ENCODE measurements at places on chromosomes 16 and 17.

DNA sequence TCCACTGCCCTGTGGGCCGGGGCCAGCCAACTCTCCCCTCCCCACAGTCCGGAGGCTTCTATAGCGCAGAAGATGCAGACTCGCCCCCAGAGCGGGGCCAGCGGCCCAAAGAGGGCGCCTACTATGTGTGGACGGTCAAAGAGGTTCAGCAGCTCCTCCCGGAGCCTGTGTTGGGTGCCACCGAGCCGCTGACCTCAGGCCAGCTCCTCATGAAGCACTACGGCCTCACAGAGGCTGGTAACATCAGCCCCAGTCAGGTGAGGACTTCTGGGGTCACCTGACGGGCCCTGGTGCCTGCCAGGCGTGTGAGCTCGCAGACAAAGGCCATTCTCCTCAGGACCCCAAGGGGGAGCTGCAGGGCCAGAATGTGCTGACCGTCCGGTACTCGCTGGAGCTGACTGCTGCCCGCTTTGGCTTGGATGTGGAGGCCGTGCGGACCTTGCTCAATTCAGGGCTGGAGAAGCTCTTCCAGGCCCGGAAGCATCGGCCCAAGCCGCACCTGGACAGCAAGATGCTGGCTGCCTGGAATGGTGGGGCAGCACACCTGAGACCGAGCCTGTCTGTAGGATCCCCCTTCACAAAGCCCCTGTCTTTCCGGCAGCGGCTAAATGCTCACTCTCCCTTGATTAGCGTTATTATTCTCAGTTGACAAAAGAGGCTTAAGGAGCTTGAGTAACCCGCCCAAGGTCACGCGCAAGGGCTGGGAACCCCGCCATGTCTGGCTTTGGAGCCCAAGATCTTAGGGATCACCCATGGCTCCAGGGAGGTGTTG is 3.9 kb downstream of the SPATA20 start:
- no peak for DNase-seq

GRCh38 chr17:64343071-64343774 is 47.4 kb downstream of the PECAM1 start:
- no peak for DNase-seq

GRCh38 chr17:76865174-76865573 is 3.0 kb upstream of the MGAT5B start:
- no peak for DNase-seq

DNA sequence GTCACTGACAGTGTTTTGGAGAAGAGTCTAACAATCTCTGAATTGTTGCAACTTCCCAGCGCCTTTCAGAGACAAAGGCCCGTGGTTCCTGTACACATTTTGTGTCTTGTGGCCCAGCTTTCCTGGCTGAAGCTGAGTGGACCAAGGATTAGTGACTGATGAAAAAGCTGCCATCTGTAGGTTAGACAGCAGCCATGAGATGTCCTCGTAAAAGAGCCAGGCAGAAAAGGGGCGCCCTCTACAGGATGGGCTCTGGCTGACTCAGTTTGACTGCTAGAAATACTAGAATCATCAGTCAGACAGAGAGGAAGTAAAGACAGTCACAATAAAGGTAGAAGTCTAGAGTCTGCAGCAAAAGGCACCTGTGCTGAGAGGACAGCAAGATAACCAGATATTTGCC is 26.5 kb upstream of the NF1 start:
- peak; percentile 30 for DNase-seq

- no peak for DNase-seq
Observed at GRCh38 chr16:15571557-15571956, 71.4 kb downstream of the MARF1 start.

DNA sequence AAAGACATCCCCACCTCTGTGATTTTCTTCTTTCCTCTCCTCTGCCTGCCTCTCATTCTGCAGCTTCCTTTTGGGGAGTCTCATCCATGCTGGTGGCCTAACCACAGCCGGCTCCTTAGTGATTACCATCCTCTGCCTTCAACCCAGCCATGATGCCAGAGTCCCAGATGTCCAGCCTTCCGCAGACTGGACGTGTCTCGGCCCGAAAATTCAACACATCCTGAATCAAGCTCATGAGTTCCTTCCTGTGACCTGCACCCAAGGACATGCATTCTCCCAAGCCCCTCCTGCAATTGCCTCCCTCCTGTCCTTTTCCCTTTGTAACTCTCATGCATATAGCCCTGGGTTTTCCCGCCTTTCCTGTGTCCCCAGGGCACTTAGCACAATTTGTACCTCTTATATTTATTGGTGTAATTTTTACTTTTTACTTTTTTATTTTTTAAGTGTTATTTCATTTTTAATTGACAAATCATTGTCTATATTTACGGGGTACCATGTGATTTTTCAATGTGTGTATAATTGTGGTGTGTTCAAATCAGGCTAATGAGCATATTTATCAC is 1.2 kb upstream of the SLC13A5 start:
- DNase-seq = no peak

DNA sequence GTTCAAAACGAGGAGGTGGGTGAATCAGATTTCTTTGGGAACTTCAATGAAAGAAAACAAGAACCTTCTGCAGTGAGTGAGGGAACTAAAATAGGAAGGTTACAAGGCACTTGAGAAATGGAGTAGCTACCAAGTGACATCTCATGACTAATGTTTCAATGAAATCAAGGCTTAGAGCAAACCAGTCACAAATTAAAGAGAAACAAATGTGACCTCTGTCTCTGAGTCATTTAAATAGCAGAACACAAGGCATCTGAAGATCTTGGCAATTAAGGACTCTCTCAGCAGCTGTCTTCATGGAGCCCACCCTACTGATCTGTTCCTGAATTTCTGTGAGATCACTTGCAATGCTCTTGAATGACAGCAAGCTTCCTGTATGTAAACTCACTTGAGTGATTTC is 109.5 kb downstream of the CDH11 start:
- no peak for DNase-seq

GRCh38 chr16:19644877-19645276 is 73.2 kb downstream of the KNOP1 start:
- DNase-seq = no peak

DNA sequence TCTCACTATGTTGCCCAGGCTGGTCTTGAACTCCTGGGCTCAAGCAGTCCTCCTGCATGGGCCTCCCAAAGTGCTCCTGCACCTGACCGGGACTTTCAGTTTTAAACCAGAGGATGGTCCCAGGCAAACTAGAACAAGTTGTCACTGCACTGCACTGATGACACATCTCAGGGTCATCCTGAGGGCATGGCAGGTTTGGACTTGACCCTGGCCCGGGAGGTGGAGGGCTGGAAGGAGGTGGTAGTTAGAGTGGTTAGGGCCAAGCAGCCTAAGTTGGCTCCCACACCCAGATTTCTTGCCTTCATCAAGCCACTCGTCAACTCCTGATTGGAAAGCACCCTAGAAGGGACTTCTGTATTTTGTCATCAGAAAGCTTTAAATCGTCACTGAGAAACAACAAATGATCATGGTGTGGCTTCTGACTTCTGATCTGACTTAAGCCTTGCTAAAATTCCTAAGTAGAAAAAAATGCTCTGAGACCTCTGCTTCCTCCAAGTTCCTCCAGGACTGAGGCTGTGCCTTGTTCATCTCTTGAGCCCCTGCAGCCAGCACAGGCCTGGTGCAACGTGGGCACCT is 43.5 kb downstream of the EMP2 start:
- DNase-seq = no peak

DNA sequence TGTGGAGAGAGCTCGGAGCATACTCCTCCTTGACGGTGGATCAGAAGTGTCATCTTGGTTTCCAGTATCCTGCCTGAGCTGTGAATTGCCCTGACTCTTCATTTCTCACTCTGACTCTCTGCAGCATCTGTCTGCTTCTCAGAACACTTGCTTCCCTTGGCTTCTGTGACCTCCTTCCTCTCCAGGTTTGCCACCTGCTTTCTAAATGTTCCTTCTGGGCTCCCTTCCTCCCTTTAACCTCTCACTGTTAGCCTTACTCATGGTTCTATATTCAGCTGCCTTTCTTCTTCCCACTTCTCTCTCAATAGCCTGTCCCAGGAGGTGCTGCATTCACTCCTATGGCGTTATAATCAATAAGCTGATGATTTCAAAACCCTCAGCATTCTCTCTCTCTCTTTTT is 11.2 kb upstream of the PRKAR1A start:
- DNase-seq = no peak

DNA sequence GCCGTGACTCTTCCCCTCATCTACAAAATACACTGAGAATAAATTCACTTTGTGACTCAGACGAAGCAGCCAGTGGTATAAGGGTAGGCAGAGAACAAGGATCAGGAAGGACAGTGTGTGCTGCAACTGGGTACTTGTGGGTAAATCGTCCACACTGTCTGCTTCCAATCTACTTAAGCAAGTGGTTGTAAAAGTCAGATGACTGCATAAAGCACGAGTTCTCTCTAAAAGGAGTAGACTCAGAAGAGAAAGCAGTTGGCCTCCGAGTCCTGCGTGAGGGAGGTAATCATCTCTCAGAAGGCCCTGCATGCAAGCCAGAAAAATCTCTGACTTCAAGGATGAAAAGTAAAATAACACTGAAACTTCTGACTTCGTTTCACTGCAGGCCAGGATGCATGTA is 43.1 kb downstream of the ANKFY1 start:
- no peak for DNase-seq

DNA sequence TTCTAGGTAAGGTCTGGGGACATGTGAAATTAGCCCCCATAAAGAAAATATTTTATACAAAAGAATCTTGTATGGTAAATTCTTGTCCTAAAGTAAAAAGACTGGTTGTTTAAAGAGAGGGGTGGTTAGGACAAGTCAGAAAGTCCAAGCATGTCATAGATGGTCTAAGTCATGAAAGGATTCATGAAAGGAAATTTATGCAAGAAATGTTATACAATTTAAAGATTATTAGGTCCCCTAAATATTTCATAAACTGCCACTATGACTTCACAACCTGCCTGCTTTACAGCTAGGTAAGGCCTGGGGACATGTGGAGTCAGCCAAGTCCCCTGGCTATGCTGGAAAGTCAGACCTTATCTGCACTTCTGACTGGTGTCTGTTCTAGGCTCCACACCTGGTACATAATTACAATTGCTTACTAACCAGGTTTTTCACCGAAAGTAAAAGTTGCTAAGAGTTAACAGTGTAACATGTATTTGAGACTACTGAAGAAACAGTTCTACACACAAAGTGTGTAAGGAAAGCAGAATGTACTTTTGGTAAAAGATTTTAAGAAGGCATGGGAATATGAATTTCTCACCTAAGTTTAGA is 17.0 kb downstream of the N4BP1 start:
- DNase-seq = no peak

- DNase-seq = no peak
Observed at GRCh38 chr17:55769625-55770000, 18.8 kb downstream of the PCTP start.

DNA sequence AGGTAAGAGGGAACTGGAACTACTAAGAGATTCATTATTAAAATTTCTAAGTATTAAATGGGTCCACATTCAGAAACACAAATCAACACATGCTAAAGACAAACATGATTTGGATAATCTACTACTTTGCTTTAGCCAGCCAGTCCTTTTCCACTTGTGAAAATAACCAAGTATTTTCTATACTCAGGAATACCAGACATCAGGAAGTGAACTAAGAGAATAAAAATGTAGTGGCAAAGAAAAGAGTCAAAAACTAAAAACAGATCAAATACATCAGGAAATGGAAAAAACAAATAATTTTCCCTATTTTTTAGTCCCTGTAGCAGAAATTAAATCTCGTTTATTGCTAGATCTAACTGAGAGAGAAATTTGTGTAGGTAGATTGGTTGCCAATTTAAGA is 78.0 kb downstream of the MYO1D start:
- no peak for DNase-seq

- DNase-seq = no peak
Observed at GRCh38 chr17:44309472-44309871, 1.1 kb downstream of the RUNDC3A start.

GRCh38 chr17:5183410-5183793 is 8.3 kb downstream of the ZNF594 start:
- no peak for DNase-seq

- DNase-seq = no peak
Observed at GRCh38 chr16:4360538-4361021, 9.5 kb upstream of the PAM16 start.

DNA sequence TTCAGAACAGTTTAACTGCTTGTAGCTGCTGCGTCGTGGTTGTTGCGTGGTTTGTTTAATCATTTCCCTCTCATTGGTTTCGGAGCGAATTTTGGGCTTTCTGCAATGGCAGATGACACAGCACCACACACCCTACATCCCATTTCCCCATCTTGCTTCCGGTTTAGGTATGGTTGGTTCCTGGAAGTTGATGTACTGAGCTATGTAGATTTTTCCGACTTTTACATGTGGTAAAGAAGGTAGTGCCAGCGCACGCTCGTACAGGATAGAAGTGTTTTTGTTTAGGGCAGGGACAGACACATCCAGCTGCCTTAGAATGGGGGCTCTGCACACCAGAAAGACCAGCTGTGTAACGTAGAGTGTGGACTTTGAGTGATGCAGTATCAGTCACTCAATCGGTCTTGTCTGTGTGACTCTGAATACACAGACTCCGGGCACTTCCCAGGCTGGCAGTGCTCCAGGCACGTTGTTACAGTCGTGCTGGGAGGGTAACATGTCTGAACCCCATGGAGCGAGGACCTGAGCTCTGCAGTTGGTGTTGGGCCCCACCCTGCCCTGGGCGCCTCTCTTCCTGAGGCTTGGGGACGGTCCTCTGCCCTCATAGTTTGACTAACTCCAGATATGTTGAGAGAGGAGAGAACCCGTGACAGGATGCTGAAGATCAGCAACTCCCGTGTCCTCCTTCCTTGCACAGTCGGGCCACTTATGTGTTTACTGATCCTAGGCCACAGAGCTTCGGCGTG is 172.0 kb upstream of the CHMP6 start:
- DNase-seq = no peak

GRCh38 chr17:45107293-45108010 is 24.9 kb downstream of the PLCD3 start:
- no peak for DNase-seq

GRCh38 chr17:41307647-41308046 is 1.5 kb downstream of the KRTAP16-1 start:
- DNase-seq = no peak

DNA sequence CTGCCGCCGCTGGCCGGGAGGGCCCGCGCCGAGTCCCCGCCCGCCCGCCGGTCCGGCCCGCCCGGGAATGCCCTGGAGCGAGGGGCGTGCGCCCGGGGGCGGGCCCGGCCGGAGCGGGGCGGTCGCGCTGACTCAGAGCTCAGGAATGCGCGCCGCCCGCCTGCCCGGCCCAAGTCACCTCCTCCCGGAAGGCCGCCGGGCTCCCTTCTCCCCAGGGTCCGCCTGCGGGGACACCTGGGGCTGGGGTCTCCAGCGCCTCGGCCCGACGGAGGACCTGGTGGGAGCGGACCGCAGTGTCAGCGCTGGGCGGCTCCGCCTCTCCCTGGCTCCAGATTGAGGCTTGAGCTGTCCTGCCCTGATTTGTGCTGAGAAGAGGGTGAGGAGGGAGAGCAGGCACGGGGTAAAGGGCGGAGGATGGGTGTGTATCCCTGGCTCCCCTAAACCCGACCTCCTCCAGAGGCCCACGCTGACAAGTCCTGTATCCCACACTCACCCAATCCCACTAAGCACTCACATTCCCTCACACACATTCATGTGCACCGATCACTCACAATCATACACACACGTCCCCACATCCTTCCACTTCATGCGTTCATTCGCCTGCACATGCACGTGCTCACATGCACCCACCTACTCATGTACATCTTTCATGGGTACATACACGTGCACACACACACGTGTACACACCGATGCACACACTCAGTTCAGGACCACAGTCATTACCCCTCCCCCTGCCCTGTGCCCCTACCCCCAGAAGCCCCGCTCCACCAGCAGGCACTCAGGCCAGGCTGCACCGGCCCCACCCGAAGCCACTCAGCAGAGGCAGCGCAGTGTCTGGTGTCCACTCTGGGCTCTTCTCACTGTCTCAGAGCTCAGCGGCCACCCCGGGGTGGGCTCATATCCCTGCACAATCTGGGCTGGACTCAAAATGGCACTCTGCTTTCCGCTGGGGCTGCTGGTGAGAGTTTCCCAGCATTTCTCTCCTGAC is at the start of gene RHBDF1:
Gene RHBDF1, minus strand, starts transcription at position 71 of the 988 bp plus-strand sequence. CDS start 7,616 bp downstream, outside the sequence.
- no peak for DNase-seq
